ENCODE measurements at places on chromosomes 12 and 14.

DNA sequence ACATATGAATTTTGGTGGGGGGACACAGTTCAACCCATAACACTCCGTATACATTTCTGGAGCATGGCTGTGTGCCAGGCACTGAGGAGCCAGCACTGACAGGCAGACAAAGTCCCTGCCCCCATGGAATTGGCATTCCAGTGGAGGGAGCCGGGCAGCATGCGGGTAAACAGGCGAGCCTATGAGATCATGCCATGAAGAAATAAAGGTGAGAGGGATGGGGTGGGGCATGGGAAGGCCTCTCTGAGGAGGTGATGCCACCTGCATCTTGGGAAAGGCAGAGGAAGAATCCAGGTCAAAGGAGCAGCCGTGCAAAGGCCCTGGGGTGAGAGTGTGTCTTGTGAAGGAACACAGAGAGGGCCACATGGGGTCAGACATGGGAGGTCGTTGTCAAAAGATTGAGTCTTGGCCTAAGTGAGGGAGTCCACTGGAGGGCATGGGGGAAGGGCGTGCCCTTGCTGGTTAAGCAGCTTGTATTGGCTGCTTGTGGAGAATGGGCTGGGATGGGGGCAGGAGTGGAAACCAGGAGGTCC, 3.6 kb downstream of the OTUB2 start:
- DNase-seq: no peak

DNA sequence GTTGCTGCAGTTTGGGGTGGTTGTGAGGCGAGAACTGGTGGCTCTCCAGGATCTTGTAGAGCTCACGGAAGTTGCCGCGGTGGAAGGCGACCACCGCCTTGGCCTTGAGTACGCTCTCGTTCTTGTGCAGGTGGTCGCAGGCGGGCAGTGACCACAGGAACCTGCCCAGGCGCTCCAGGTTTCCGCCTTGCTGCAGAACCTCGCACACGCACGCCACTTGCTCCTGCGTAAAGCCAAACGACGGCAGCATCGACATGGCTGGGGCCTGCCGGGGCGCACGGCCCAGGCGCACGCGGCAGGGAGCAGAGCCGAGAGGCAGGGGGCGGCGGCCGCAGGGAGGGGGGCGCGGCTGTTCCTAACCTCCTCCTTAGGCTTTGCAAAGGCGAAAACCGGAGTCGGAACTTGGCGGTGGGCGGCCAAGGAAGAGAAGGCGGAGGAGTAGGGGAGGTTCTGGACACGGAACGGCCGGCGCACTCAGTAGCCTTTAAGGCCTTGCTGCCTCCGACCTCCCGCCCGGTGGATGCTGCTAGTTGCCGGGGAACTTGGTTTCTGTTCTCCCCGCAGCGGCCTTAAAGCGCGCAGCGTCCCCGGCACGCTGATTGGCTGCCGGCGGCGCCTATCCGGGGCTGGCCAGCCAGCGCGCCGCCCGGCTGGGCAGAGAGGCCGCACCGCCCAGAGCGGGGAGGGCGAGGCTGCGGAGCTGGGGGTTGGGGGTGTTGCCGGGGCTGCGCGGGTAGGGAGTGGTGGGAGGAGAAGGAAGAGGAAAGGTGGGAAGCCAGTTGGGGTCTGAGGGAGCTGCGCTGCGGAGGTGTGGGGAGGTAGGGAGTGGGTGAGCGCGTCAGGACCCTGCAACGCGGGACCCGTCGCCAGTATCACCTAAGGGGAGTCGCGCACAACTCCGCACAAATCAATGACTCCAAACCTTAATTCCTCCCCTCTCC, at the start of gene SIX1:
Gene SIX1 (minus strand): TSS at position 544 of the 941 bp plus-strand sequence. CDS start 288 bp downstream, at position 256.
- peak; percentile 98 for DNase-seq

- no peak for DNase-seq
These were observed 42.3 kb downstream of the BRAP start for GRCh38 chr12:111643427-111643826.

DNA sequence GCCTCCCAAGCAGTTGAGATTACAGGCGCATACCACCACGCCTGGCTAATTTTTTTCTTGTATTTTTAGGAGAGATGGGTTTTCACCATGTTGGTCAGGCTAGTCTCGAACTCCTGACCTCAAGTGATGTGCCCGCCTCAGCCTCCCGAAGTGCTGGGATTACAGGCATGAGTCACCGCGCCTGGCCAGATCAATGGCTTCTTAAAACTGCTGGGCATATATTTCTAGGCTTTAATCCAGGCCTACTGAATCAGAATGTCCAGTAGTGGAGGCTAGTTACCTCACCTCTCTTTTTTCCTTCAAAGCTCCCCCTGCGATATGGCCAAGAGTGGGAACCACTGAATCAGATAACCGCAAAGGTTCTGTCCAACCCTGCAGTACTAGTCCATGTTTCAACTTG, 17.1 kb downstream of the POU6F1 start:
- DNase-seq: no peak

GRCh38 chr14:51776102-51776894, 84.1 kb upstream of the GNG2 start:
- DNase-seq: peak; percentile 91

- DNase-seq: no peak
These were observed 274.2 kb downstream of the ETNK1 start for GRCh38 chr12:22899184-22899583.

- DNase-seq: no peak
These were observed 441.8 kb upstream of the FLRT2 start for GRCh38 chr14:85088192-85088591.

DNA sequence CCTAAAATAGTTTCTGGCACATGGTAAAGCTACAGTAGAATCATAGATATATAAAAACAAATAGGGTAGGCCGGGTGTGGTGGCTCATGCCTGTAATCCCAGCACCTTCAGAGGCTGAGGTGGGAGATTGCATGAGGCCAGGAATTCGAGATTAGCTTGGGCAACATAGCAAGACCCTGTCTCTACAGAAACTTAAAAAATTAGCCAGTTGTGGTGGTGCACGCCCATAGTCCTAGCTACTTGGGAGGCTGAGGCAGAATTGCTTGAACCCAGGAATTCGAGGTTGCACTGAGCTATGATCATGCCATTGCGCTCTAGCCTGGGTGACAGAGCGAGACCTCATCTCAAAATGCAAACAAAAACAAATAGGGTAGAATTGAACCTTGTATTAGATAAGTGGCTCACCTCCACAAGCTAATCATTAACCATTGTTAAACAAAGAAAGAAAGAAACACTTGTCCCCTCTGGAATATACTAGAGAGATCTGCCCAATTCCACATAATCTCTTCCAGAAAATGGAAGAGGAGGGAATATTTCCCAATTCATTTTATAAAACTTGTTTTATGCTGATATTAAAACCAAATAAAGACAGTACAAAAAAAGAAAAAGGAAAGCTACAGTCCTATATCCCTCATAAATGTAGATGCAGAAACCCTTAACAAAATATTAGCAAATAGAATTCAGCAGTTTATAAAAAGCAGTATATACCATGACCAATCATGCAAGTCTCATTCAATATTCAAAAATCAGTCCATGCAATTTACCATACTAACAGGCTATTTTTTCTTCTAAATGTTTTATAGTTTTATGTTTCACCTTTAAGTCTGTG, 22.7 kb upstream of the DHRS2 start:
- no peak for DNase-seq

- DNase-seq: no peak
These were observed 9.7 kb upstream of the RIN3 start for GRCh38 chr14:92503756-92504491.

DNA sequence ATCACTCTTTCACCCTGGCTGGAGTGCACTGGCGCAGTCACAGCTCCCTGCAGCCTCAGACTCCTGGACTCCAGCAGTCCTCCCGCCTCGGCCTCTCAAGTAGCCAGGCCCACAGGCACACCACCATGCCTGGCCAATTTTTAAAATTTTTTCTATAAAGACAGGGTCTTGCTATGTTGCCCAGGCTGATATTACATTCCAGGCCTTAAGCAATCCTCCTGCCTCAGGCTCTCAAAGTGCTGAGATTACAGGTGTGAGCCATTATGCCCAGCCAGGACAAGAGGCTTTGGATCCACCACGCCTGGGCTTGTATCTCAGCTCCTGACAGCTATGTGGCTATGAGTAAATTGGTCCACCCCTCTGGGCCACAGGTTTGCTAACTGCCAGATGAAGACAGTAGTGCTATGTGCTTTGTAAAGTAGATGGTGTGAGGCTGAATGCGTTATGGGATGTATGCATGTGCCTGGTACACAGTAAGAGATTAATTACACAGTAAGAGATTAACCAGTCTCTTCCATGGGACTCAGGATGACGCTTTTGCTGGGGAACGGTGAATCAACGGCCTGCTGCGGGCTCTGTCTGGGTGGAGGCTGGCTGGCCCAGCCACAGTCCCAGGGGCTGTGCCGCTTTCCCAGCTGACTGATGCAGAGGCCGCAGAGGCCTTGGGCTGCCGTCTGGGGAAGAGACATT, 53.3 kb upstream of the NCOR2 start:
- DNase-seq: peak; percentile 58

DNA sequence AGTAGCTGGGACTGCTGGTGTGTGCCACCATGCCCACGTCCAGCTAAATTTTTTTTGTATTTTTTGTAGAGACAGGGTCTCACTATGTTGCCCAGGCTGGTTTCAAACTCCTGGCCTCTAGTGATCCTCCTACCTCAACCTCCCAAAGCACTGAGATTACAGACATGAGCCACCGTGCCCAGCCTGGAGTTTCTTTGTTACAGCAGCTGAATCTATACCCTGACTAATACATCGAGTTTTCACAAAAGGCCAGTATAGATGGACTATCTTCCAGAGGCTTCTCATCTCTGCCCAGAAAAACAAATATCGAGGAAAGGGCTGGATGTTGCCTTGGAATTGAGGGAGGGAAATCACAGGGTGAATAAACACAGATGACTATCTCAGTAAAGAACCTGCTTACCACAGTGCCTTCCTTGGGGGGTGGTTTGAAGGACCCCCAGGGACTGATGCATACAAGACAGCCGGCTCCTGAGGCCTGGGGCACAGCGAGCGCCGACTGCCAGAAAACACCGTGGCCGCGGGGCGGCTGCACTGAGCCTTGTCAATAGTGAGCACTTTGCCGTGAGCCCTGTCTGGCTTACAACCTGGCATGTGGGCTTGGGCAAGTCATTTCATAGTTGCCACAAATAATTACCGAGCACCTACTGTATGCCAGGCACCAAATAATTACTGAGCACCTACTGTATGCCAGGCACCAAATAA, 111.9 kb downstream of the SCARB1 start:
- no peak for DNase-seq

DNA sequence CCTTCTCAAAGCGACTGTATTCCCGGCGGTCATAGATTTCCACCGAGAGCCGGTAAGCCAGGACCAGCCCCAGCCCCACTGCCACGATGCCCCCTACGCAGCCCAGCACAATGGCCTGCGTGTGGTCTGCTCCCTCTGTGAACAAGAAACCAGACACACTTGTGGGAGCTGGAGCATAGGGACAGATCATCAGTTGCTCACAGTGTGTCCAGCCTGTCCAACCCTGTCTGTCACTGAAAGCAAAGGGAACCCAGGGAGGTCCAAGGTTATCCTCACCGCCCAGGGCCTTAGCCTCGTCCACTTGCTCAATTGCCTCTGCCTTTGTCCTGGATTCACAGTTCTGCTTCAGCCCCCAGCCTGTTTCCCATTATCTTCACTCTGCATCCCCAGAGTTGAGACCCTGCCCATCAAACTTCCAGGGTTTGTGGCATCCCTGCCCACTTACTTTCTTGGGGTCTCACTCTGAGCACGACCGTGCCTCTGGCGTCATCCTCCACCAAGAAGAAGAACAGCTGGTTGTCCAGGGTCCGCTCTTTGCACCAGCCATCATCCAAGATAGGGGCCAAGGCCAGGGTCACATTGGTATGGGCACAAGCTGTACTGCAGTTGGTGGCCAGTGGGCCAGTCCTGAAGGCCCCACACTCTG, 11.3 kb upstream of the CSAD start:
- DNase-seq: no peak

DNA sequence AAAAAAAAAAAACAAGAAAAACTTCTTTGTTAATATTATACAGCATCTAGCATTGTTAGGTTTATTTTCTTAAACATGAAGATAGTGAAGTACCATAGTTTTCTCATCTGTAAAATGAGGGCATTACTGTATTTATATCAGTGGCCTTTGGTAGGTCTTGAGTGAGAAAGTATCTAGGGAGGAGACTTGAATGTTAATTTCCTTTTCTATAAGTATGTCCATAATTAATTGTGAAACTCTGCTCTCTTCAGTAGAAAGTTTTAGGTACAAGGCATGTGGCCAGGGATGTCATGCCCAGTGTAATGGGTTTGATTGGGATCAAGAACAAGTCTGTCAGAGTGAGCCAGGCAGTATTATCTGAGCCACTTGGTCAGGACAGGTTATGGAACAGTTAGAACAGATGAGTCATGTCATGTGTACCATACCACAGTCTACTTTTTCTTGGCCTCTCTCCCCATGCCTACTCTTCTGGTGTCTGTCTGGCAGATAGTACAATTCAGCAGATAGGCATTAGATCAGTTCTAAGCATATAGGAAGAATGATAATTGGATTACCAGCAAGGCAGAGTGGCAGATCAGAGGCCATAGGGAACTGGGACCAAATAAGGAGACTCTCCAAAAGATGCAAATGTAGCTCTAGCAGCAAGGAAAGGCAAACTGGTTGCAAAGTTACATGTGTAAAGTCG, 30.4 kb downstream of the FBXO34 start:
- DNase-seq: no peak

DNA sequence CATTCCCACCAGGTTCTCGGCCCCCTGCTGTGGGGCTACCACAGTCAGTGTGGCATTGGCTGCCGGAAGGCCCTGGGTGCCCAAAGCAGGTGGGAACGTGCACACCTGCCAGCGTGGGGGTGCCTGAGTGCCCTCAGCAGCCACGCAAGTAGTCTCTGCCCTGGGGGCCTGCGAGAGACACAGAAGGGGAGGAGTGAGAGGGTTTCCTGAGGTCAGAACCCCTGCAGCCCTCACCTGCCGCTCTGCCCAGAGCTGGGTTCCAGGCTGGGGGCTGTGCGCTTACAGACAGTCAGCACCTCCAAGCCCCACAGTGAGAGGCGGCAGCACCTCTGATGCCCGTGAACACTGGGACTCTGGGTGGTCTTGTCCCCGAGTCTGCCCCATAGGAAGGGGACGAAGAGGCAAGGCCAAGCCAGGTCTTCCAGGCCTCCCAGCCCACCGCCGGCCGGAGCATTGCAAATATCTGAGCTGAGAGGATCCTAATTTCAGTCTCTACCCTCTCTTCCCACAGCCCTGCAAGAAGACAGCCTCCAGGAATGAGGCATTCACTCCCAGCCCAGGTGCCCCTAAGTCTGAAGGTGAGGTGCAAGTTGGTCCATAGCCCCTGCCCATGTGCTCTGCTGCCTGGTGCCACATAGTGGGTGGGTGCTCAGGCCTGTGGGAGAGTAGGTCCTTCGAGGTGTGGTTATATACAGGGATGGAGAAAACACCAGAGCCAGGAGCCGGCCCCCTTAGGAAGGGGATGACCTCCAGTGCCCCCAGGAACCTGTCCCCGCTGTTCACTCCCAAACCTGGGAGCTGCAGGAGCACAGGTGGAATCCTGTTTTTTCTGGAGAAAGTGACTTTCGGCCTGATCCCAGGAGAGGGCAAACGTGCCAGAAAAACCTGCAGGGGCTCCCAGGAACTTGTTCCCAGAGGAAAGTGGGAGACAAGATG, 291.1 kb upstream of the RTL1 start:
- DNase-seq: peak; percentile 71

GRCh38 chr12:39252628-39253027, 190.3 kb downstream of the KIF21A start:
- DNase-seq: no peak

- no peak for DNase-seq
These were observed 350.1 kb downstream of the NELL2 start for GRCh38 chr12:44525806-44526654.

- no peak for DNase-seq
These were observed 405.6 kb downstream of the TMEM121 start for GRCh38 chr14:105931808-105932483.

Data from H7 (cell line).